ENCODE measurements at places on chromosomes 3 and 15. TPM values are rescaled to one million over a fixed set of nuclear protein-coding genes. Genes with fewer than 3 reads are reported as not detected.

The SLC9A9 gene
- 0.29 TPM for total RNA-seq

The CADM2 gene
- total RNA-seq = 0.27 TPM

The AZI2 gene
- 40.2 TPM for total RNA-seq

The CPNE9 gene
- 0.14 TPM for total RNA-seq

The ZIC1 gene
- total RNA-seq = not detected

The GABRB3 gene
- total RNA-seq = 73.4 TPM

The GNAT1 gene
- not detected for total RNA-seq

The CNOT10 gene
- total RNA-seq = 31.8 TPM

The DIS3L gene
- total RNA-seq = 34.9 TPM

The PODXL2 gene
- total RNA-seq = 8.0 TPM

The ASB7 gene
- 11.6 TPM for total RNA-seq

The VIPR1 gene
- total RNA-seq = 0.63 TPM

All from A549 treated with CORT108297 at 1 μM for 4 hours (cell line).